ENCODE measurements at places on chromosomes 13 and 19. TPM values are rescaled to one million over a fixed set of nuclear protein-coding genes. Genes with fewer than 3 reads are reported as not detected.

Gene ANO8
- total RNA-seq: 2.2 TPM

Gene GARIN5B
- not detected for total RNA-seq

Gene RNASEH2A
- 10.6 TPM for total RNA-seq

Gene KLF1
- total RNA-seq: 0.09 TPM

Gene NLRP4
- total RNA-seq: not detected

Gene AP2A1
- total RNA-seq: 50.7 TPM

Gene ZNF418
- 2.3 TPM for total RNA-seq

Gene IZUMO2
- not detected for total RNA-seq

Gene DZIP1
- total RNA-seq: 0.26 TPM

Gene MEF2B
- total RNA-seq: not detected

Gene CACNG7
- total RNA-seq: not detected

All from dermis lymphatic vessel endothelial cell (primary cell).